ENCODE measurements at places on chromosomes 2 and 18.

DNA sequence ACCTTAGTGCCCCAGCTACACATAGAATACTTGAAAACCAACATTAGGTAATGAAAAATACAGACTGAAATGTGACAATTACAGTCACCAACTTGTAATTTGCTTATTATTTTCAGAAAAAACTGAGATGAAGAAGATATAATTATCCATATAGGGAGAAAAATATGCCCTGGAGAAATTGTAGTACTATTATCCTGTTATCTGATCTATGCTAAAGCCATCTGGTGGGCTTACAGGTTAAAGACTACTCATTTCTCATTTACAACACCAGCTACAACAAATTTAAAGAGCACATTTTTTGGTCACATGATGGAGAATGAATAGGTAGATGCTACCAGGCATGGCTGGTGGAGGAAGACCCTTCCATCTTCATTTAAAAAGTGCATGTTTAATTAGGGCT lies 79.6 kb upstream of the NYAP2 start:
- DNase-seq: no peak

DNA sequence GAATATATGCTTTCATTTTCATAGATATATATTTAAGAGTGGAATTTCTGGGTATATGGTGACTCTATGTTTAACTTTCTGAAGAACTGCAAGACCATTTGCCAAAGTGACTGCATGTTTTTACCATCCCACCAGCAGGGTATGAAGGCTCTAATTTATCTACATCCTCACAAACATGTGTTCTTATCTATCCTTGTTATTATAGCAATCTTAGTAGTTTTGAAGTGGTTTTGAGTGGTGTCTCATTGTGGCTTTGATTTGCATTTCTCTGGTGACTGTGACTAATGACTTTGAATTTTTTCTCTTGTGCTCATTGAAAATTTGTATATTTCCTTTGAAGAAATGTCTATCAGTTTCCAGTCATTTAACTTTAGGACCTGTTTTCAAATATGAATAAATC lies 310.2 kb upstream of the NRP2 start:
- no peak for DNase-seq

GRCh38 chr2:88027697-88028389 lies 11.5 kb upstream of the RNU2-63P start:
- no peak for DNase-seq

DNA sequence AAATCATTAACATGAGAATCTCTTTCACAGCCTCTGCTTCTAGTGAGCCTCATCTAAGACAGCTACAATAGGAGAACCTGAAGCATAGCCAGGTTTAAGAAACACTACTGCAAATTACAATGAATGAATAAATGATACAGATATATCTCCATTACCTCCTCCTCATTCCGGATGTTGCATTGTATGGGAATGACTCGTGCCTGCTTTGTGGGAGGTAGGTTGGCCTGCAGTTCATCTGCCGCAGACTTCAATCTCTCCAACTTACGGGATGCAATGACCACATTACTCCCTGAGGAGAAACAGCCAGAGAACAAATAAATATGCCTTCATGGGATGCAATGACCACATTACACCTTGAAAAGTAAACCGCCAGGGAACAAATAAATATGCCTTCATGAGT lies 15.4 kb downstream of the PECR start:
- no peak for DNase-seq

DNA sequence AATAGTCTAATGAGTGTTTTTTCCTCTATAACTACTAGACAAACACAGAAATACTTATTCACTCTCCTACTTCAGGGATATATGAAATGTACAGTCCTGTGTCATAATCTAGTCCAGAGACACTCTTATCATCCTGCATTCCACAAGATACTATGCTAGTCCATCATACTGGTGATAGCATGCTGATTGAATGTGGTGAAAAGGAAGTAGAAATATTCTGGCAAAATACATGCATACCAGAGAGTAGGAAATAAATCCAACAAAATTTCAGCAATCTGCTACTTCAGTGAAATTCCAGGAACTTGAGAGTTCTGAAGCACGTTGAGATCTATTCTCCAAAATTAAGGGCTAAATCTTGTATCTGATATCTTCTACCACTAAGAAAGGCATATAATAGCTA lies 353.9 kb downstream of the PID1 start:
- DNase-seq: no peak

GRCh38 chr2:160381425-160381951 lies 112.1 kb downstream of the RBMS1 start:
- DNase-seq: no peak

DNA sequence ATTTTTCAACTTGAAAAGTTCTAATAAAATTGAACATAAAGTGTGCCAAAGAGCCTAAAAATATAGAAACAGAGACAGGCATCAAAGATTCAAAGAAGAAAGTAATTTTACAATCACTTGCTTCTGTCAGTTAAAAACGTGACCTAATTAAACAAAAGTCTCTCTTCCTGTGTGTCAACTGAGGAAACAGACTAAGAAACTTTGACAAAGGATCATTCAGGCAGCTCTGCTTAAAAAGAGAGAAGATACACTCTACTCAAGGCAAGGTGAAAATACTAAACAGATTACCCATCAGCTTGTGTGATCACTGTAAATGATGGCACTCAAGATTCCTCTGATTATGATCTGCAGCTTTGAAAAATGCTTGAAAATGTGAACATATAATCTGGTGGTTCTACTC lies 47.8 kb downstream of the DYM start:
- DNase-seq: no peak

DNA sequence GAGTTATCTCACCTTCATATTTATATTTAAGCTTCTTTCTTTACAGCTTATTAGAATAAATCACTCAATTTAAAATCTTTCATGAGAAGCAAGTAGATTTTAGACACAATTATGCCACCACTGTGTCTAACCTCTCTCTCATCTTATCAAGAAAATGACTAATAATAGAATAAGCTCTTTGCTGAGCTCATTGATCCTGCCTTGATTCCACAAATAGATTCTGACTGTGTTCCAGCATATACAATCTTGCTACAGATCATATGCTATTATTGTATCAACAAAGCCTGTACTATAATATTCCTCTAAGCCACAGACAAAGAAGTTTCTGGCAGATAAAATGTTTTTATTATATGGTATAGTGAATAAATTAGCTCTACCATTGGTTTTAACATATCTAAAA lies 168.7 kb upstream of the GULP1 start:
- DNase-seq: no peak

DNA sequence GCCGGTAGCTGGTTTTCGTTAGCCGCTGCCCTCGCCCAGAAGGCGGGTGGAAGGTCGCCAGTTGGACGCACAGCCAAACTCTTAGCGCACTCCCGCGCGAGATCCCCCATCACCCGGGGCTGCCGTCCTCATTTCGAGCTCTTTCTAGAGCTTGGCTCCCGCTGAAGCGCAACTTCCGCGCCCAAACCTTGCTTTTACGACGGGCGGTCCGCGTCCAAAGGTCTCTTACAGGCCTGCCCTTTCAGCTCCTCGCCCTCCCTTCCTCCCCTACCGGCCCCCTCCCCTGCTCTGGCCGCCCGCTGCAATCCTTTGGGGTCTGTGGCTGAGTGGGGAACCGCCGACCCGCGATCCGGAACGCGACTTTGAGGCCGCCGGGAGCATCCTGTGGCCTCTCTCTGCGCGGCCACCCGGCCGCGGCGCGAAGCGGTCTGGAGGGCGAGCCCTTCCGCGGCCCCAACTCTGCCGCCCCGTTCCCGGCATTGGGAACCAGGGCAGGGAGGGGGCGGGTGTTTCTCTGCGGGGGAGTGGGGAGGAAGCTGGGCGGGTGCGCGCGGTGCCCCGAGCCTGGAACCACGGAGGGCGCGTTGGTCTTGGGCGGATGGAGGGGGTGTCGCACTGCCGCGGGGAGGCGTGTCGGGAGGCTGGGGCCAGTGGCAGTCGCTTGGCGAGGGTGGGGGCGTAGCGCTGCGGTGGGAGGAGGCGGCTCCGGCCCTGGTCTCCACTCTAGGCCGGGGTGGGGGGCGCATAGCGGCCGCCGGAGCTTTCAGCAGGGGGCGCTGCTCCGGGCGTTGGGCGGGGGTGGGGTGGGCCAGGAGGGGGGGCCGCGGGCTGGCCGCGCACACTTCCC lies at the start of gene GDF7:
TSS of gene GDF7 (plus strand) at position 841 of the 847 bp plus-strand sequence. CDS start 96 bp downstream, outside the sequence.
- no peak for DNase-seq

GRCh38 chr2:158905784-158906183 lies 62.7 kb upstream of the TANC1 start:
- no peak for DNase-seq

GRCh38 chr2:47274054-47274782 lies 119.1 kb upstream of the STPG4 start:
- no peak for DNase-seq

- no peak for DNase-seq
Observed at GRCh38 chr18:72613534-72613930, 69.4 kb upstream of the CBLN2 start.

DNA sequence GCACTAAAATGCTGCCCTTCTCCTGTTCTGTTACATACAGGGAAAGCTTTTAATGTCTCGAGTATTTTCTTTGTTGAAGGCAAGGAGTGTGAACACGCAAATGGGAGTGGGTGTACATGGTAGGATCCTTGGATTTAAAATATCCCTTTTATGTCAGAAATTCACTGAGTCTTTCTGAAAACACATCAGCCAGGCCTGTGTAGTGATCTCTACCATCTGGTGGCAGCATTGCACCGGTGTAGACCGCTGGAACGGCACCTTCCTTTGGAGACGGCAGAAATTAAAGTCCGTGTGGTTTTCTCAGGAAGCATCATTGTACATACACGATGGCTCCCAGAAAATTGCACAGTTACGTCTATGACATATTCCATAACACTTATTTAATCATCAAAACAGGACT lies 515.8 kb downstream of the GALR1 start:
- no peak for DNase-seq

DNA sequence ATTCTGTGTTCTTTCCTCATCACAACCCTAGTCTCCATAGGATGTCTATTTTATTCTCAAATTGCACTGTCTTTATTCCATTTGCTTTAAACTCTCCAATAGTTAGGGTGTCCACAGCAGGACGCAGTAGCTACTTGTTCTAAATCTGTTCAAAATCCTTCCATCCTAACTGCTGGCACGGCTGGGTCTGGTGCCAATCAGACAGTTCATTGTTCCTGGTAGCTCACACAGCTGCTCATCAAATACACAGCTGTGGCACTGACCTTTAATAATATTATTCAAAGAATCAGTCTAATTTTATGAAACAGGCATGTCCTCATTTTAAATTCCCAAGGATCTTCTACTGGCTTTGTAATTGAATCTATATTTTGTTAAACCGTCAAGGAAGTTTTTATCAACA lies 59.7 kb upstream of the TMEFF2 start:
- no peak for DNase-seq

DNA sequence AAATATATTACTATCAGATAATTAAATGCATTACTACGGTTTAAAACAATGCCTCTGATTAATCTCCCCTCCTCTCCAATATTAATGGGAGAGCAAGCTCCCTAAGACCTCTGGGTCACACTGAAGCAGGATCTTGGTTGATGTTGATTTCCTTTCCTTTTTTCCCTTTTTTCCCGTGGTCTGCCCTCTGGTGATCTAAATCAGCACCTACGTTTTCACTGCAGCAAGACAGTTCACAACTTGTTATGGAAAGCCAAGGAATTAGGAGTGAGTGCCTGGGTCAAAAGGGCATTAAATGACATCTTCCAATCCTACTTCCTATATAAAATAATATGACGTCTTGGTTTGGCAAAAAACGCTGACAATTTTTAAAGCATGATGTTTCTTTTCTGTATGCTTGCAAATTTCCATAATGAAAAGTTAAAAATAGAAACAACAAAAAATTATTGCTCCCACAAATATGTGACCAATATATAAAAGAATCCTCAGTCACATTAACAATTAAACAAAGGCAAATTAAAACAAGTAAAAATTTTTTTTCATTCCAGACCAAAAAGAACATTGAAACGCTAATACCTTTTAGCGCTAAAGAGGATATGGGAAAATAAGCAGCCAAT lies 7.9 kb upstream of the CFAP36 start:
- DNase-seq: no peak

- DNase-seq: no peak
Observed at GRCh38 chr2:37456479-37456878, 112.0 kb downstream of the QPCT start.

GRCh38 chr18:44536619-44537018 lies 144.1 kb upstream of the SETBP1 start:
- no peak for DNase-seq

- no peak for DNase-seq
Observed at GRCh38 chr2:110124939-110125691, 9.5 kb upstream of the MALL start.

- DNase-seq: no peak
Observed at GRCh38 chr18:79662439-79662838, 17.2 kb upstream of the CTDP1 start.

- no peak for DNase-seq
Observed at GRCh38 chr2:168550670-168551069, 94.6 kb downstream of the CERS6 start.
